ENCODE measurements at places on chromosomes 3 and 15.

DNA sequence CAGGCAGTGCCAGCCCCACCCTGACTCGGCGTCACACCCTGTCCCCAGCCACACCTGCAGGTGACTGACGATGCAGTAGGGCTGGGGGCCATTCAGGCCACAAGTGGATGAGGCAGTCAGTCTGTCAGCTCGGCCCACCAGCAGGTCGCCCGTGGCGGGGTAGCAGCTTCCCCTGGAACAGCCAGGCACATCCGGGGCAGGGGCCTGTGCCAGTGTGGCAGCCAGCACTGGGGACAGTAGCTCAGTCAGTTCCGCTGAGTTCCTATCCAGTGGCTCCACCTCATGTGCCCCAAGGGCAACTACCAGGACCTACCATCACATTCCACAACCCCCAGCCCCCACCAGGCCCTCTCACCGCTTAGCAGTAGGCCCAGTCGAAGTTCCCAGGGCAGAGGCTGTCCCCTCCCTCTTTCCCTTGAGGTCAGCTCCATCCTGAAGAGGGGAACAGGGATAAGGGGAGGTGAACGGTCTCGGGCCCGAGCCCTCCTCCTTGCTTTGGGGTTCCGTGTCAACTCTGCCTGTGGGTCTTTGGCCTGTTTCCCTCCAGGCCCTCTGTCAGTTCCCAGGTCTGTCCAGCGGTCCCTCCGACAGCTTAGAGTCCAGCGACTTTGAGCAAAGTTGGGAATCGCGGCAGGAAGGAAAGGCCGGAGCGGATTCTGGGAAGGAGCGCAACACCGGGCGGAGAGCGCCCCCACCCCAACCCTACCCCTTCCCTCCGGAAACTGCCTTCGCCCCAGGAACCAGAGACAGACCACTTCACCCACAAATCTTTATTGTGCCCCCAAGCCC lies at the start of gene LAMB2:
TSS of gene LAMB2 (minus strand) at position 614 of the 789 bp plus-strand sequence. CDS start at position 431, 183 bp downstream.
- no peak for DNase-seq

- no peak for DNase-seq
Observed at GRCh38 chr3:39038165-39038564, 13.6 kb downstream of the SCN11A start.

GRCh38 chr3:198079771-198080520 lies 119.9 kb downstream of the LMLN start:
- DNase-seq = peak; percentile 56

GRCh38 chr15:88938802-88939485 lies 25.8 kb upstream of the MFGE8 start:
- no peak for DNase-seq

- DNase-seq = no peak
Observed at GRCh38 chr3:43531835-43532234, 90.0 kb downstream of the ANO10 start.

DNA sequence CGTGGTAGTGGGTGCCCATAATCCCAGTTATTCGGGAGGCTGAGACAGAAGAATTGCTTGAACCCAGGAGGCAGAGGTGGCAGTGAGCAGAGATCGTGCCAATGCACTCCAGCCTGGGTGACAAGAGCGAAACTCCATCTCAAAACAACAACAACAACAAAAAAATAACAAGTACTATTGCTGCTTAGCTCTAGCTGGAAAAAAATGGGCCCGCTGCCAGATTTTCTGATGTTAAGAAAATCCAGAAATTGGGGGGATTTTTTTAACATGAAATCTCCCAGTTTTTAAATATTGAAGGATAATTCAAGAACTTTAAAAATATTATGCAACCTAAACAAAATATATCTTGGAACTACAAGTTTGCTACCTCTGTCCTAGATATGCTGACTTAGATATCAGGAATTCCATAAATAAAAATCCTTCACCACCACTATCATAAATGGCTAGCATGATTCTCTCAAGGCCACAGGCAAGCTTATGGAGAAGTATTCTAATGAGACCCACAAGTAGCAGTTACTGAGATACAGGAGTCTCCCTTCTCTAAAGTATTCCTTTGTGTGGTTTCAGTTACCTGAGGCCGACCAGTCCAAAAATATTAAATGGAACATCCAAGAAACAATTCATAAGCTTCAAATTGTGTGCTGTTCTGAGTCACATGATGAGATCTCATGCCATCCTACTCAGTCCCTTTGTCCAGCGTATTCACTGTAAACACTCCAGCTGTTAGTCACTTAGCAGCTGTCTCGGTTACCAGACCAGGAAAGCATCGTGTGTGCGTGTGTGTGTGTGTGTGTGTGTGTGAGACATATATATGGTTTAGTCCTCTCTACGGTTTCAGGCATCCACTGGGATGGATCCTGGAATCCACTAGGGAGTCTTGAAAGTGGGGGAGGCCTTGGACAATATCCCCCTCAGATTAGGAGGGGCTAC lies 277.2 kb downstream of the TBL1XR1 start:
- no peak for DNase-seq

DNA sequence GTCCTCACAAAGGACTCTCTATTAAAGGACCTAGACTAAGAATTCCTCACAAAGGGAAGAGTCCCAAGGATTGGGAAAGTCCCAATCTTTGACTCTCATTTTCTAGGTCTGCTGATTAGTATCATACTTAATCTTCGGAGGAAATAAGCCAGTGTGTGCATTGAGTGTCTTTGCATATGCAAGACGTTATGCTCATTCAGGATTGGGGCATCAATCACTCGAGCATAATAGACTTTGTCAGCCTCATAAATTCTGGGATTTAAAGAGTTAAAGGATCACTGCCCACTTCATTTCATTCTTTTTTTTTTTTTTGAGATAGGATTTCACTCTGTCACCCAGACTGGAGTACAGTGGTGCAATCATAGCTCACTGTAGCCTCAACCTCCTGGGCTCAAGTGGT lies 154.3 kb downstream of the RBPMS2 start:
- no peak for DNase-seq
